ENCODE measurements at places on chromosomes 6 and 20. TPM values are rescaled to one million over a fixed set of nuclear protein-coding genes. Genes with fewer than 3 reads are reported as not detected.
A peak's percentile ranks its signal among the peaks of the same experiment; 100 is the strongest.

DBNDD2 gene
- polyA plus RNA-seq, result 19.5 TPM

OR11A1 gene
- polyA plus RNA-seq, result not detected

DNA sequence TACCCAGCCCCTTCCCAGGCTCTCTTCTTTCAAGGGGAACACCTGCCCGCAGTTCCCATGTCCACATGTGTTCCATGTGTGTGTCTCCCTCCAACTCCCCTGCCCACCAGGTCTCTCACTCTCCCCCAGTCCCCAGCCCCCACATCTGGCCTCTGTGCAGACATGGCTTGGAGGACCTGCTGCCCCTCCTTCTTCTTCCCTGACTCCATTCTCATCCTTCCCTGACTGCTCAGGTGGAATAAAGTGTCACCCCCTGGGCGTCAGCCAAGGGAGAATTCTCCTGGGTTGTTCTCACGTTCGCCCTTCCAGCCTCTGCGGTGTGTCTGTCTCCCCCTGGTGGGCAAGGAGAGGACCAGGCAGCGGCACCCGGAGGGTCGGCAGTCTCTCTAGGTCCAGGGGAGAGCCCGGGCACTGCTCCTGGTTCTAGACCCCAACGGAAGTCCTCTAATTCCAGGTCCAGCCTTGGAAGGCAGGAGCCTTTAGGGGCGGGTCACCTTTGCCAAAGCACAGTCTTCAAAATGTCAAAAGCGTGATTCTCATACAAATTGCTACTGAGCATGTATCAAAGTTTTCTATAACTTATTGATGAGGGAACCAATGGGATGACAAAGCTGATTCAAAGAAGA lies 50.5 kb downstream of the EBF4 start:
- peak; percentile 76 for DNase-seq

DNA sequence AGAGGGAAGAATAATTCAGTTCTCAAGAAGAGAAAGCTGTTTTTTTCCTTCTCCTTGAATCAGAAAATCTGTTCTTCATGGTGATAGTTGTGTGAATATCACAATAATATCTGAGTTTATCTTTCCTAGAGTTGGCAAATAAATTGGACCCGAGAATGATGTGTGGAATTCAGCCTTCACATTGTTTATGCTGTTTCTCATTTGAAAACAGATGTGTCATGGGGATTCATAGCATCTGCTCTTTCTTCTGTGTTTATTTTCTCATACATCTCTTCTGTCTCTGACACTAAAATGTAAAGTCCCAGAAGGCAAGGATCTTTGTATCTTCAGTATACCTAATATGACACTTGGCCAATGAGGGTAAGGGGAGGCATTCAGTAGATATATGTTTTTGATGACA lies 103.6 kb upstream of the SGK1 start:
- DNase-seq, result no peak

DNA sequence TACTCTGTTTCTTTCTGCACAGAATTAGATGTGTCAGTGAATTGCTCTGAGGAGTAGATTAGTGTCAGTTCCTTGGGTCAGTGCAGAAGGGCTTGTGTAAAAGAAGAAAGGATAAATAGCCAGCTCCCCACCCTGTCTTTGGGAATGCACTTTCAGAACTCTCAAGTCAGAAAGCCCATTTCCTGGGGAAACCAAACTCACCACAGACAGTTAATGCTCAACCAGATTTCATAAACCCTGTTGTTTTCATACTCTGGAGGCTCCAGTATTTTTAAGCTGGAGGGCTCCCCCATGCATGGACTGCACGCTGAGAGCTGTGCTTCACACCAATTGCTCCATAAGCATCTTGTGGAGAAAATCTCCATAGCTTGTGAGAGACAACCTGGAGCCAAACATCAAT lies 449.7 kb downstream of the CDH26 start:
- no peak for DNase-seq

GRCh38 chr6:109483735-109484057 lies 677 bp upstream of the ZBTB24 start:
- DNase-seq, result no peak

GRCh38 chr6:965343-965742 lies 272.4 kb upstream of the EXOC2 start:
- DNase-seq, result no peak

GRCh38 chr6:1231941-1232340 lies 80.0 kb upstream of the FOXQ1 start:
- no peak for DNase-seq

DNA sequence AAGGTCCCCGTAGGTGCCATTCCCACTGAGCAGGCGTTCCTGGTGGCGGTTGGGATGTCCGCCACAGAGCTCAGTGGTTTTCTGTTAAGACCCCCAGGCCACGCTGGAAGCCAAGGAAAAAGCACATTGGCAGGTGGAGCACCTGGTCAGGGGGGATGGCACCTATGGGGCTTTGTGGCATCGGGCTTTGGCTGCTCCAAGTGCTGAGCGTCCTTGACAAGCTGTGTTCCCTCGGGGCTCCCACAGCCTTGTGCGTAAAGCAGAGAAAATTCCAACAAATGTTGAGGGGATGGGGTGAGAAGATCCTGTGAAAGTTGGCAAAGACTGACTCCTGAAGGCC lies 135.4 kb downstream of the JPH2 start:
- DNase-seq, result no peak

DNA sequence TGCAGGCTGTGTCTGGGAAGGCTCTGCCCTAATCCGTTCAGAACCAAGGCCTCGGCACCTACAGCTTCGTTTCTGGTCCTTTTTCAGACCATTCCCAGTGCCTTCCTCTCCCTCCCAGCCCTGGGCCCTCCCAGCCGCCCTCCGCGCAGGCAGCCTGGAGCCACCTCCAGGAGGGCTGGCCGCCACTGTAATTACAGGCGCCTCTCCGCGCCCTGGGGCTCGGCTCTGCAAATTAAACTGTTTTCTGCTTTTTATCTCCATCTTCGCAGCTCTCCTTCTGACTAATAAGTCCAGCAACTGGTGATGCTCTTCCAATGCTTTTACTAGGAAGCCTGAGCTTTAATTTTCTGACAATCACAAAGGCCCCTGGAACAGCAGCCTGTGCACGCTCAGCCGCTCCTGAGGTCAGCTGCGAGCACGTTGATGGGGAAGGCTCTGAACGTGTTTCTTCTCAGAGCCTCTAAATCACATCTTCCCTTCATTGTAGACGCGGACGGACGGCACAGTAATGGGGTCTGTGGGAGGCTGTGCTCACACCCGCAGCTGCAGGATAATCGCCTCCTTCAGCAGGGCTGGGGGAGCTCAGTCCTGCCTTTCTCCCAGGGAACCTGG lies 194.6 kb downstream of the DLL1 start:
- no peak for DNase-seq

DNA sequence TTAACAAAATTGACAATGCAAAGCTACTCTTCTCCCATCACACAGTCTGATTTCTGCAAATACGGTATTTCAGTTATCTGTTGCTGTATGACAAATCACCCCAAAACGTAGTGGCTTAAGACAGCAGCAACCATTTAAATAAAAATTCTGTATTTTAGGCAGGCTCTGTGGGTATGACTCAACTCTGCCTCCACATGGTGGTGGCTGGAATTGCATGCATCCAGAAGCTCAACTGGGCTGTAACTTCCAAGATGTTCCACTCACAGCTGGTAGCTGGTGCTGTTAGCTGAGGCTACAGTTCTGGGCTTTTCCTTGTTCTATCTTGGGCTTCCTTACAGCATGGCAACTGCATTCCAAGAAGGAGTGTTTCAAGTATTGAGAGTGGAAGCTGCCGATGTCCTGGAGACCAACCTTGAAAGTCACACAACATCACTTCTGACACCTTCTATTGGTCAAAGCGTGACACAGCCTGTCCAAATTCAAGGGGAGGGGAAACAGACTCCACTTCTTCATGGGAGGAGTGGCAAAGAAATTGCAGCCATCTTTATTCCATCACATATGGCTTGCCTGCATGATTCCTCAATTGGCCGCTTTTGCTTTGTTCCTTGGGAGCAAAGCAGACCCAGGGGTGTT lies 39.7 kb upstream of the TULP1 start:
- DNase-seq, result peak; percentile 50
